T-helper 1 cell treated with Interleukin-12 subunit alpha and Interleukin-12 subunit beta and Interleukin-4 antibody, amounts not matched to agents 30 ng/mL and 1 ng/mL, for 36 hours (primary cell): ENCODE measurements at places on chromosomes 12 and 14. TPM values are rescaled to one million over a fixed set of nuclear protein-coding genes. Genes with fewer than 3 reads are reported as not detected.

Gene MANSC4
- not detected in 2 replicates for total RNA-seq

Gene YEATS4
- 28.7 and 31.4 TPM in 2 replicates for total RNA-seq

Gene KIF26A
- total RNA-seq = 0.37 and 0.66 TPM in 2 replicates

Gene TRMT5
- 9.0 and 10.1 TPM in 2 replicates for total RNA-seq

Gene GLS2
- total RNA-seq = 0.63 and 1.2 TPM in 2 replicates

Gene PDE3A
- total RNA-seq = not detected in 2 replicates

Gene DCN
- not detected in 2 replicates for total RNA-seq

Gene RNF212B
- not detected in 2 replicates for total RNA-seq

Gene BIN2
- 181 and 187 TPM in 2 replicates for total RNA-seq

Gene PROX2
- 0.05 TPM in 1 of 2 replicates, not detected in the other for total RNA-seq

Gene MEG3
- total RNA-seq = not detected in 2 replicates

Gene FLRT2
- not detected in 2 replicates for total RNA-seq

Gene PRH2
- not detected in 2 replicates for total RNA-seq

Gene TAS2R13
- total RNA-seq = 2.0 and 2.8 TPM in 2 replicates

Gene FOXN4
- total RNA-seq = not detected in 2 replicates

Gene OVCH1
- total RNA-seq = not detected in 2 replicates

Gene CLEC1A
- not detected in 2 replicates for total RNA-seq

Gene GNB3
- 0.47 and 1.5 TPM in 2 replicates for total RNA-seq

Gene GLIPR1L1
- not detected in 2 replicates for total RNA-seq

Gene KRT79
- not detected in 2 replicates for total RNA-seq

Gene ZNF891
- total RNA-seq = 2.1 and 2.2 TPM in 2 replicates

Gene CEP83
- 17.4 and 23.5 TPM in 2 replicates for total RNA-seq

Gene FGD4
- total RNA-seq = 0.20 and 0.39 TPM in 2 replicates

Gene IGFBP6
- total RNA-seq = not detected in 2 replicates

Gene RILPL2
- total RNA-seq = 7.6 and 8.0 TPM in 2 replicates

Gene RPGRIP1
- total RNA-seq = not detected in 2 replicates

Gene TSHR
- total RNA-seq = 3.6 and 4.4 TPM in 2 replicates

Gene ADAM20
- total RNA-seq = 0.51 and 0.56 TPM in 2 replicates

Gene CDC42BPB
- total RNA-seq = 0.95 and 1.2 TPM in 2 replicates

Gene ADAM21
- not detected in 2 replicates for total RNA-seq

Gene TAPBPL
- total RNA-seq = 63.1 and 72.0 TPM in 2 replicates

Gene FGF23
- not detected in 2 replicates for total RNA-seq

Gene ZCRB1
- total RNA-seq = 41.2 and 46.3 TPM in 2 replicates

Gene OASL
- 21.2 and 22.7 TPM in 2 replicates for total RNA-seq

Gene BMP4
- not detected in 2 replicates for total RNA-seq

Gene NXPH4
- 0.37 and 0.56 TPM in 2 replicates for total RNA-seq

Gene TSPAN19
- total RNA-seq = not detected in 2 replicates

Gene KRT82
- not detected in 2 replicates for total RNA-seq
